Stimulated activated CD4-positive, alpha-beta T cell treated with anti-CD3 and anti-CD28 coated beads, Interleukin-1b, Interleukin-23, amount 100 ng/mL, for 1 hour (primary cell): ENCODE measurements at places on chromosomes 1 and 21.

- DNase-seq, result no peak
Observed at GRCh38 chr1:63663301-63663700, 70.1 kb downstream of the PGM1 start.

GRCh38 chr1:200894712-200895442 is at the start of gene INAVA:
TSS of gene INAVA (plus strand) at chr1:200894900. CDS start at chr1:200898401, 3,501 bp downstream.
- no peak for DNase-seq

DNA sequence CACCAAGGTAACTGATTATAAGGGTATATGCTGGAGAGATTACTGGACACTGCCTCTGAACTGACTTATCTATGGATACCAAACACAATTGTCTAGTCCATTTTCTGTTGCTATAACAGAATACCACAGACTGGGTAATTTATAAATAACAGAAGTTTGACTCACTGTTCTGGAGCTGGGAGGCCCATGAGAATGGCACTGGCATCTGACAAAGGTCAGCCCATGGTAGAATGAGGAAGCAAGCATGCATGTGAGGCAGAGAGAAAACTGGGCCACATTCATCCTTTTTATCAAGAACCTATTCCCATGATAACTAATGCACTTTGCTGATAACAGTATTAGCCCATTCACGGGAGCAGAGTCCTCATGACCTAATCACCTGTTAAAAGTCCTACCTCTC is 37.4 kb downstream of the FCER1A start:
- DNase-seq, result no peak

DNA sequence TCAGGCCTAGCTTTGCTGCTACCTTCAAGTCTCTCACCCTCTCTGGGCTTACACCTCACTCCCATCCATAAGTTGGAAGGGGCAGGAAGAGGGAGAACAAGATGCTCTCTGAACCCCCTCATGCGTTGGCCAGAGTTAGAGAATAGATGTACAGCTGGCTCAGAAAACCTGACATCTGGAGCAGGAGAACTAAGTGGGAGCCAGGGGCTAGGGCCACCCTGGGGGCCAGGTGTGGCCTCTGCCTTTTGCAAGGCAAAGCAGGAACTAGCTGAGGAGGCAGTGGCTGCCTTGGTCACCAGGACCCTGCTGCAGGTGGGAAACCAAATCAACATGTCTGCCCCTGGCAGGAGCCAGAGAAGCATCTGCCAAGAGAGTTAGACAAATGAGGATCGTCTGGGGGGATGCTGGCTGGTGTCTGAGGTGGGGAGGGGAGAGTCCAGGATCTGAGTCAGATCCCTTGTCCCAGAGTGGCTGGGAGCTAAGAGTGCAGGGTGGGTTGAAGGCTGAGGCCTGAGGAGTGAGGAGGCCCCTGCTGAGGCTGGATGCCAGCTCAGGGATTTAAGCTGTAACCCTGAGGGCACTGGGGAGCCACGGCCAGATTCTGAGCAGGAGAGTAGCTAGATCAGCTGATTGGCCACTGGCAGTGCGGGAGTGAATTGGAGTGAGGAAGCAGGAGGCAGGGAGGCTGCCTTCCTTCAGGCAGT is 115.0 kb downstream of the EPHB2 start:
- no peak for DNase-seq

DNA sequence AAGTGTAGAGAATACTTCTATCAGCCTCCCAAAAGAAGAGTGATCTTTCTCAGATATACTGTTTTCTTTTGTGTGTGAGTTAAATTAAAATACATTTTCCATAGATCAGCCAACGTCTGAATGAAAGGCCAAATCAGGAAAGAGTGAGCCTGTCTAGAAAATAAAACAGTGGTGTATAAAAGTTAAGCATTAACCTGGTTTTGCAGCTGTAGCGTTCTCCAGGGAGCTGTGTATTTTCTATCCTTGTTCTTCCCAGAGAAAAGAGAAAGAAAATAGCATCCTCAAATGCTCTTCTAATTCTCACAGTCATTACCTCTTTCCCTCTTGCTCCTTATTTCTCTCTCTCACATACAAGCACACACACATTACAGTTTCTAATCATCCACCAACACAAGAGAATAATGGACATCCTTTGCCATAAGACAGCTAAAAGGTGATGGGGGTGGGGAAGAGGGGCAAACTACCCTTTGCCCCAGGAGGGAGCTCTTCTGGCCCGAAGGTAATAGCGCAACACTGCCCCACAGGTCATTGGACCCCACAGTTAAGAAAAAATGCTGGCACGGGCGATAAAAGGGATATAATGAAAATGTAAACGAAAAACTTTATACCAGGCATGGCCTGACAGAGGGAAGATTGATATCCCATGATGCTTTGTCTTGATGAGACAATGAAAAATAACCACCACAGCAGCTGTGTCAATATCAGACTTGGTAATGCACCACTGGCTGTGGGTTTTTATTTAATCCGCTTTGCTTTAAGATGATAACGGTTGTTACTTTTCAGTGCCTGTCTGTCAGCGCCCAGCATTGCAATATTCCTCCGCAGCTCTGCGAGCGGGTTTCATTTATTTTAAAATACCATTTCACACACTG is 150.3 kb downstream of the NUF2 start:
- no peak for DNase-seq

DNA sequence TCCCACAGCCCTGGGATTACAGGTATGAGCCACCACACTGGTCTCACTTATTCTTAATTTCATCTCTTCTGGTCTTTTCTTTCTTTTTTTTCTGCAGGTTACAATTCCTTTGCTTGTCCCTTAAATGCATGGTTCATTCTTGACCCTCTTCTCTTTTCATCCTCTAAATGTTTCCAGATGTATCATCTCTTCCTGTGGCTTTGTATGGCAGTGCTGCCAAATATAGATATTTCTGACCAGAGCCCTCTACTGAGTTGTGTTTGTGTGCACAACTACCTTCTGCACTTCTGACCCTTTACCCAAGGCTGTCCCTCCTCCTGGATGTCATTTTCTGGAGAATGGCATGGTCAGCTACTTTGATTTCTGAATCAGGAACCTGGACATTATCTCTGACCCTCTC is 32.5 kb downstream of the OLFML3 start:
- DNase-seq, result no peak
